ENCODE measurements at places on chromosomes 7 and 10. TPM values are rescaled to one million over a fixed set of nuclear protein-coding genes. Genes with fewer than 3 reads are reported as not detected.
A peak's percentile ranks its signal among the peaks of the same experiment; 100 is the strongest.

The SPDYE1 gene
- total RNA-seq: not detected

DNA sequence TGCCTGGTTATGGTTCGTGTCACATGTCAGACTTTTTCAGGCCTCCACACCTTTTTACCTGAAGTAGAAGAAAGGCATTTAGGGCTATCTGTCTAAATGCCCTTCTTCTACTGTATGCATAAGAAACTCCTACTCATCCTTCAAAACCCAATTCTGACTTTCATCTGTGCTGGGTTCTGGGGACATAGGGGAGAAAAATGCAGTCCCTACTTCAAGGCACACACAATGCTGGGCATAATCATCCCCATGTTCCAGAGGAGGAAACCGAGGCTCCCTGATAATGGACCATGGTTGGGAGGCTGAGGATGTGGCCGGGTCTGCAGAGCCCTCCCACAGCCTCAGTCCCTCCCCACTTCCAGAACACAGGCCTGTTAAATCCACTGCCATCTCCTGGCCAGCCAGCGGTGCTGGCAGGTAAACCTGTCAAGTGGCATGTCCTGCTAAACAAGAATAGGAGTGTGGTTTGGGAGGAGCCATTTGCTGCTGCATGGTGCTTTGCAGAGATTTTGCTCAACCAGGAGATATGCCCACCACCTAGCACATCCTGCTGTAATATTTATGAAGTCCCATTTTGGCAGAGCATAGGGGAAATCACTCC lies 32.0 kb downstream of the GRID1 start:
- DNase-seq: no peak

The GATA3 gene
- total RNA-seq: not detected

The CDC14C gene
- total RNA-seq: 0.32 TPM

The GDF2 gene
- not detected for total RNA-seq

DNA sequence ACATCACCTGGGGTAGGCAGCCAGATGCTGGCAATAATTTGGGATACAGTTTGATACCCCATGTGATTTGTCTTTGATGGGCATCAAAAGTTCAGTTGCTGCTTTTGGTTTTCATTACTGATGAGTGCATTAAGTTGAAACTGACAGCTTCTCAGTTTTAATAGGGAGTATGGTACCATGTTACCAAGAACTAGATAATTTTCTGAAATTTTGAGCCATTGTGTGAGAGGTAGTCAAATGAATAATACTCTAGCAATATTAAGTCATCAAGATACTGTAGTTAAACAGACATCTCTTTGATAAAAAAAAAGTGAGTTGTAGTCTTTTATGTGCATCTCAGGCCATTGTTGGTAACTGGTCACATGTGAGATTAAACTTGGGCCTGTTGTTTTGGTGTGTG lies 71.5 kb downstream of the ST7 start:
- DNase-seq: no peak

The GIMAP5 gene
- total RNA-seq: not detected

The LHPP gene
- total RNA-seq: 13.2 TPM

DNA sequence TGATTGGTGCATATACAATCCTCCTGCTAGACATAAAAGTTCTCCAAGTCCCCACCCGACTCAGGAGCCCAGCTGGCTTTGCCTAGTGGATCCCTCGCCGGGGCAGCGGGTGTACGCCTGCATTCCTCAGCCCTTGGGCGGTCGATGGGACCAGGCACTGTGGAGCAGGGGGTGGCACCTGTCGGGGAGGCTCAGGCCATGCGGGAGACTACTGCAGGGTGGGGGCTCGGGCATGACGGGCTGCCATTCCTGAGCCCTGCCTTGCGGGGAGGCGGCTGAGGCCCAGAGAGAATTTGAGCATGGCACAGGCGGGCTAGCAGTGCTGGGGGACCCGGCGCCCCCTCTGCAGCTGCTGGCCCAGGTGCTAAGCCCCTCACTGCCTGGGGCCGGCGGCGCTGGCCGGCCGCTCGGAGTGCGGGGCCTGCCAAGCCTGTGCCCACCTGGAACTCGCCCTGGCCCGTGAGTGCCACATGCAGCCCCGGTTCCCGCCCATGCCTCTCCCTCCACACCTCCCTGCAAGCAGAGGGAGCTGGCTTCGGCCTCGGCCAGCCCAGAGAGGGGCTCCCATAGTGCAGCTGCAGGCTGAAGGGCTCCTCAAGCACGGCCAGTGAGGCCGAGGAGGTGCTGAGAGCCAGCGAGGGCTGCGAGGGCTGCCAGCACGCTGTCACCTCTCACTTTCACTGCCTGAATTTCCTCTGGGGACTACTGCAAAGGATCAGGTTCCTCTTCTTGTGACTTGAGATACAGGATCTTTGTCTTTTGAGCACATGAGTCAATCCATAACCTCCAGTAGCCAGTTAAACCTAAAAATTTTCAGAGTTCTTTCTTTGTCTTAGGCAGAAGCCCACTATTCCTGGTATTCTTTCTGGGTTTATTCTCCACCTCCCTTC lies 25.1 kb upstream of the ELOVL3 start:
- no peak for DNase-seq

GRCh38 chr10:15166325-15166724 lies 2.2 kb downstream of the NMT2 start:
- no peak for DNase-seq

DNA sequence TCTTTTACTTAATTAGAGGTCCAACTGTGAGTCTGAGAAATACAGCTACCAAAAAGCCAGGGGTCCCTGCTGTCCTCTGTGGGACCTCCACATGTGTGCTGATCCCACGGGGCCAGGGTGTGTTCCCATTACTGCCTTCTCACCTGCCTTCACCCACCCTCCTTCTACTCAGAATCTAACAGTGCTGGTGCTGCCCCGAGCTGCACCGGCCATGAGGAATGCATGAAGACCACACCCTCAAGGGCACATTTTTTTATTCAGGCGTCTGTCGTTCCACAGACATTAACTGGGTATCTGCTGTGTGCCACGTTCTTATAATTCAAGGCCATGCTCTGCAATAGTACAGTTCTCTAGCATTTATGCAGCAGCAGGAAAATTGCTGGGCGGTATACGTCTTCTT lies 188.5 kb upstream of the PFKP start:
- no peak for DNase-seq

- DNase-seq: no peak
Measured at GRCh38 chr10:343231-344220, 208.3 kb downstream of the ZMYND11 start.

GRCh38 chr7:84946549-84946948 lies 240.3 kb downstream of the SEMA3D start:
- no peak for DNase-seq

- DNase-seq: no peak
Measured at GRCh38 chr7:70356787-70357328, 758.6 kb downstream of the AUTS2 start.

DNA sequence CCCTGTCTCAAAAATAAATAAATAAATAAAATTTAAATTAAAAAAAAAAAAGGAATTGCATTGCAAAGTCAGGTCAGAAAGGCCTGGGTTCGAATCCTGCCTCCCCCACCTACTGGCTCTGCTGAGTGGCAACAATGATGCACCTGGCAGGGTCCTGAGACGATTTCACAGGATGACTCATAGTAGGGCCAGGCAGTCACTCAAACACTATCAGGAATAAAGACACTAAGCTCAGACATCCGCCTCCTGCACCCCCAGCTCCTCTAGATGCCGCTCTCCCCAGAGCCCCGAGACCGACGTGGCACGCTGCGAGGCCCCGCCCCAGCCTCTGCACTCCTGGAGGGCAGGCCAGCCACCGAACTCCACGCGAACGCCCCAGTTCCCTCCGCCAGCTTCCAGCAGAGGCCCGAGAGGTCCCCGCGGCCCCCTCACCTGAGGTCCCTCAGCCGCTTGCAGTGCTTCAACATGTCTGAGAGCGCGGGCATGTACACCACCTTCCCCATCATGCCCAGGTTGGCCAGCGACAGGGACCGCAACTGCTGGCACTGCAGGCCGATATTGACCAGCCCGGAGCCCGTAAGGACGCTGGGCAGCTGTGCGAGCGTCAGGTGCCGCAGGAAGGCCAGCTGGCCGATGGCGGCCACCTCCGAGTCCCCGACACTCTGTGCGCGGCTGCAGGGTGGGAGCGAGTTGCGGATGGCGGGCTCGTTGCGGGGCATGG lies 76.6 kb upstream of the TNRC18 start:
- no peak for DNase-seq

DNA sequence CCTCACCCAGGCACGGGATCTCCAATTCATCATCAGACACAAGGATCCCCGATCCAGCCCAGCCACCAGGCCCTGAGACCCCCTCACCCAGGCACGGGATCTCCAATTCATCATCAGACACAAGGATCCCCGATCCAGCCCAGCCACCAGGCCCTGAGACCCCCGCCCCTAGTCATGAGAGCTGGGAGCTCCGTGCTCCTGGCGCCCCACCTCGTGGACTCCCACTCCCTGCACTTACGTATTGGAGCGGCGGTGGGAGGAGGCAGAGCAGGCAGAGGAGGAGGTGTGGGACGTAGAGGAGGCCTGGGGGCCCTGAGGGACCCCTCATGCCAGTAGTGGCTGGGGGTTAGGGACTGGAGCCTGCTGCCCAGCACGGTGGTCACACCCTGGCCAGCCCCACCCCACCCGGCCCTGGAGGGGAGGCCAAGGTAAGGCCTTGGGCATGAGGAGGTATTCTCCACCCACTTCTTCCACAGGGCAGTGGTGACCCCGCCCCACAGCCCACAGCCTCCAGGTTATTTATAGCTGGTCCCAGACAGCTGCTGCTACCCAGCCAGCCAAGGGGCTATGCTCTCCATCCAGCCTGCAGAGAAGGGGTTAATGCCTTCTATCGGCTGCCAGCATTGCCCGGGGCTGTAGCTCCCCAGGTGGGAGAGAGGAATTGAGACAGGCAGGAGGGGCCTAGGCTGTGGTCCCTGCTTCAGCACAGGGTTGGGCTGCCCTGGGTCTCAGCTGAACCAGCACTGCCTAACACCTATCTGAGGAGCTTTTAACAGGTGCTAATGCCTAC lies 17.6 kb upstream of the CRHR2 start:
- no peak for DNase-seq

DNA sequence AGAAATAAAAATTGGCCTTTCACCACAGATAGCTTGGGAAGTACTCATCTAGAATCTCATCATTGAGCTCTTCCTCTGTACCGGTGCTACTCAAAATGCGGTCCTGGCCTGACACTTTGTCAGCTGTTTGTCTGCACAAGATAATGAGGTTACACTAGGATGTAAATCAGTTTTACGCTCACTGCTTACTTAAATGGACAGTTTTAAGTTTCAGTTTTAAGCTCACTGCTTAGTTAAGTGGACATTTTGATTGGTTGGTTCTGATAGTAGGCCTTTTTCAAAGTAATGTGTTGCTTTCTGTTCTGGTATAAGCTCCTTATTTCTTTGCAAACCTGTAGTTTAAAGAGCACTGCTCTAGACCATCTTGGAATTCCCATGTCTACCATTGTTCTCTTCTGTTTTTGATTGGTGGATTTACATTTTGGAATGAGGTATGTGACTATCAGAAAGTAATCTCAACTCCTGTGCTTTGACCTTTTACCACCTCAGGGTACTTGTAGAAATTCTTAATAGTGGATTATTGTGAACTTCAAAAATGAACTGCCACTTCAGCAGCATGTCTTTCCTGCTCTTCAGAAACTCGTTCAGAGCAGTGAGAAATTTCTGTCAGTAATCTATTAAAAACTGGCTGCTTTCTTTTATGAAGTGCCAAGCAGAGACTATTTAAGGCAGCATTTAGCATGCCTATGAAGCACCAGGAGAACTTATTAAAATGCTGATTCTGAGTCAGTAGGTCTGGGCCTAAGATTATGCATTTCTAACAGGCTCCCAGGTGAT lies 55.0 kb downstream of the C1GALT1 start:
- no peak for DNase-seq

GRCh38 chr10:69460576-69461242 lies 9.4 kb downstream of the TSPAN15 start:
- no peak for DNase-seq

- no peak for DNase-seq
Measured at GRCh38 chr7:2478800-2479199, 2.6 kb upstream of the GRIFIN start.

DNA sequence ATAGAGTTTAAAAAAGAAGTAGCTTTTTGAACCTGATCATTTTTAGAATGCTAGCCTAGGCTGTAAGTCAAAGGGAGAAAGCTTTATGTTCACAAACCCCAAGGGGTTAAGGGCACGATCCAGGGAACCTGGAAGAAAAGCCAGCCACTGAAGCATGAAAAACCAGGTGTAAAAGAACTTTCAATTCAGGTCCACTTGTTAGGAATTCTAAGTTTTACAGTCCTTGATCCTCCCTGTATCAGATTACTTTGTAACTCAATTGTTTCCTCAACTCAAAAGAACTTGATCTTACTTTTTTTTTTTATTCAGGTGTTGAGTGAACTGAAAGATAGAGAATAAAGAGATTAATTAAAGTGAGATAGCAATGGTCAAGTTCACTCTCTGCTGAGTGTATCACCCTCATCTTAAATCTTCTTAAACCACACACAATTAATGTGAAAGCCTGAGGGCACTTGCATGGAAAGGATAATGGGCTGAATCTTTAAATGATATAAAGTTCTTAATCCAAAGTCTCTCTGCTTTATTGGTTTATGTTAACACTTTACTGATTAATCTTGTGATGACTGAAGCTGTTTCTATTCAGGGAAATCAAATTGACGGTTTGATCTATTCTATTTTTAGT lies 672.2 kb upstream of the LRRN3 start:
- no peak for DNase-seq

- no peak for DNase-seq
Measured at GRCh38 chr7:84502239-84502638, 307.6 kb upstream of the SEMA3A start.

GRCh38 chr7:150927956-150928344 lies 50.2 kb downstream of the KCNH2 start:
- peak; percentile 43 for DNase-seq

The ADGRA1 gene
- not detected for total RNA-seq

GRCh38 chr7:100465702-100466311 lies 1.7 kb upstream of the SPACDR start:
- peak; percentile 84 for DNase-seq

DNA sequence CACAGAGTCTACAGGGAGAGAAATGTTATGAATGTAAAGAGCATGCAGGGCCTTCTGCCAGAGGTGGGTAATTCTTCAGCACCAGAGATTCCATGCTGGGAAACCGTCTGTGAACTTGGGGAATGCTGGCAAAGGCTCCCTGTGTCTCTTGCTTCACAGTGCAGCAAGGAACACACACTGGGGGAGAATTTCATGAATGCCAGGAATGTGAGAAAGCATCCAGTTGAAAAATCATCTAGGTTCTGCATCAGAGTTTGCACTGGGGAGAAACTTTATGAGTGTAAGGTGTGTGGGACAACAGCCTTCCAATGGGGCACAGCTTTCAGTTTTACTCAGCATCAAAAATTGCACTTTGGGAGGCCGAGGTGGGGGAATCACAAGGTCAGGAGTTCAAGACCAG lies 224.3 kb upstream of the IGFBP3 start:
- DNase-seq: peak; percentile 97

DNA sequence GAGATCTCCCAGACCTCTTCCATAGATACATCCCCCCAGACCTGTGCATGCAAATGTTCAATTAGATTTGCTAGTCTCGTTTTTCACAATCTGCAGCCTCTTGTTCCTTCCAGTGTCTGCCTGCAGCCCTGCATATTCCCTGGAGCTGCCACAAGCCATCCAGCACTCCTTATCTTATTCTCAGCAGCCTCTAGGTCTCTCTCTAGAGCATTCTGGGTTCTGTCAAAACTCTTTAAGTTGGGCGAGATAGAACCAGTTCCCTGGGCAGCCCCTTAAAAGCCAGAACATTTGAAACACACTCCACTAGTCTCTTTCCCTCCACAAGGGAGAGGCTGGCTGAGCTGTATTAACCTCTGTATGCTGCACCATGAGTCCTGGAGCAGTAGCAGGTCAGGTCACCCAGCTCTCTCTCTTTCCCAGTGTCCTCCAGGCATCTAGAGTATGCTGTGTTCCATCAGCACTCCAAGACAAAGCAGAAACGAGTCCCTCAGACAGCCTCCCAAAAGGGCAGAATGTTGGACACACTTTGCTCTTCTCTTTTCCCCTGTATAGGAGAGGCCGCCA lies 20.6 kb upstream of the MCM10 start:
- DNase-seq: no peak

The ADAM12 gene
- 16.6 TPM for total RNA-seq

The NPTX2 gene
- 3,060 TPM for total RNA-seq
